Upper lobe of right lung (tissue), 1 donor: ENCODE measurements at places on chromosomes 12 and 14.

- no peak overlapping the region for H3K27ac ChIP-seq
- no peaks in the 10 kb centered on the region for H3K36me3 ChIP-seq
- no peaks in the 10 kb centered on the region for H3K4me1 ChIP-seq
- DNase-seq = no peak
- H3K27me3 ChIP-seq = no peaks in the 10 kb centered on the region
These were observed 115.5 kb downstream of the DYRK2 start for GRCh38 chr12:67764055-67764454.

- DNase-seq = no peak
- no peak overlapping the region for H3K27ac ChIP-seq
- H3K4me1 ChIP-seq = no peaks in the 10 kb centered on the region
- no peak overlapping the region for H3K4me3 ChIP-seq
- H3K27me3 ChIP-seq = peaks cover 12% of the 10 kb centered on the region
These were observed 766.7 kb upstream of the TBX3 start for GRCh38 chr12:115450710-115451109.

GRCh38 chr12:109202770-109203169, 86.4 kb downstream of the ACACB start:
- no peaks in the 10 kb centered on the region for H3K4me1 ChIP-seq
- H3K4me3 ChIP-seq = no peak overlapping the region
- H3K27ac ChIP-seq = no peak overlapping the region
- H3K36me3 ChIP-seq = peaks cover 84% of the 10 kb centered on the region

- H3K36me3 ChIP-seq = no peaks in the 10 kb centered on the region
- peaks cover 23% of the 10 kb centered on the region for H3K27me3 ChIP-seq
- no peaks in the 10 kb centered on the region for H3K4me1 ChIP-seq
- H3K4me3 ChIP-seq = peak overlapping the region; percentile 29
- DNase-seq = no peak
- H3K27ac ChIP-seq = no peak overlapping the region
These were observed 1.4 kb downstream of the MEG3 start for GRCh38 chr14:100827101-100828021.
